H7 (cell line): ENCODE measurements at places on chromosomes 3 and 15.

- no peak for DNase-seq
Observed at GRCh38 chr3:72171463-72171881, 386.5 kb upstream of the PROK2 start.

DNA sequence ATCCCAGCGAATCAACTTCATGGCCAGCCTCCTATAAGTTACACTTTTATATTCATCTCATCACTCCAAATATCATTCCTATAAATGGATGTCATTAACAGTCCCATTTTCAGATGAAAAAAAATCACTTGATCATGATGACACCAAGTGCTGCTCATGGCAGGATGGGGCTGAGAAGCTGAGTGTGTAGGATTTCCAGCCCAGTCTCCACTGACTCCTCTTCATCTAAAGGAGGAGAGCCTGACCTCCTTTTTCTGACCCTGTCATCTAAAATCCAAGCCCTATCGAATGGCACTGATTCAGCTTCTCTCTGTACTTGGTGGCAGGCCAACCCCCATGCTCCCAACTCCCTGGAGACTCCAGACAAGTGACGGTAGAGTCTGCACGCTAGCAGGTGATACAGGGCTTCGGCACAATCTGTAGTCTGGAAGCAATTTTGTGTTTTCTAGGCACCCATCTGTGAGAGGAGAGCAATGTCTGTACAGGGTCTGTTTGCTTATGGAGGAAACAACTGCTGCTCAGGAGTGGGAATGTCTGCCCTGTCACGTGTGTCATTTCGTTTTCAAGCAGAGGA lies 103.2 kb downstream of the EPHB1 start:
- DNase-seq = no peak

DNA sequence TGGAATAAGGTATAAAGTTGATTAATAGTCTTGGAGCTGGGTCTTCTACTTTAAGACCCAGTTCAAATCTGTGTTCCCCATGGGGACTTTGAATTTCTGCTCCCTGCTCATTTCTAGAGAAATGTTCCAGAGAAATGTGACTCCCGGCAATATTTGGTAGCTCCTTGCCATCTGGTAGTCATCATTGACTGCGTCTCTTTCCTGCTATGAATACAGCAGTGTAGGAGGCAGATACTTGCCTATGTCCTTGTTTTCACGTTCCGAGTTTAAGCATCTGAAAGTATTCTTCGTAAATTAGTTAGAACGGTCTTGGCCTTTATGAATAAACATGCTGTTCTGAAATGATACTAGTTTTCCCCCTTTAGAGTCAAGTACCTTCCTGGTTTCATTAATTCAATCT lies 352.9 kb downstream of the PTPRG start:
- DNase-seq = no peak

DNA sequence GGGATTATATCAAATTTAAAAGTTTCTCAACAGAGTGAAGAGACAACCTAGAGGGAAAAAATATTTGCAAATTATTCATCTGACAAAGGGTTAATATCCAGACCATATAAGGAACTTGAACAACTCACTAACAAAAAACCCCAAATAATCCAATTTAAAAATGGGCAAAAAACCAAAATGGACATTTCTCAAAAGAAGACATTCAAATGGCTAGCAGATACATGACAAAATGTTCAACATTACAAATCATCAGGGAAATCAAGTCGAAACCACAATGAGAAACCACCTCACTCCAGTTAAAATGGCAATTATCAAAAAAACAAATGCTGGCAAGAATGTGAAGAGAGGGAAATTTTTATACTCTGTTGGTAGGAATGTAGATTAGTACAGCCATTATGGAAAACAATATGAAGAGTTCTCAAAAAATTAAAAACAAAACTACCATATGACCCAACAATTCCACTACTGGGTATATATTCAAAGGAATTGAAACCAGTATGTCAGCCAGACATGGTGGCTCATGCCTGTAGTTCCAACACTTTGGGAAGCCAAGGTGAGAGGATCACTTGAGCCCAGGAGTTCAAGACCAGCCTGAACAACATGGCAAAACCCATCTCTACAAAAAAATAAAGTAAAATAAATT lies 88.5 kb downstream of the CSNK1G1 start:
- no peak for DNase-seq

- DNase-seq = no peak
Observed at GRCh38 chr15:93719921-93720351, 511.4 kb upstream of the MCTP2 start.

GRCh38 chr15:70479785-70480184 lies 283.6 kb downstream of the UACA start:
- no peak for DNase-seq
